ENCODE measurements at places on chromosomes 4 and X.
A peak's percentile ranks its signal among the peaks of the same experiment; 100 is the strongest.

DNA sequence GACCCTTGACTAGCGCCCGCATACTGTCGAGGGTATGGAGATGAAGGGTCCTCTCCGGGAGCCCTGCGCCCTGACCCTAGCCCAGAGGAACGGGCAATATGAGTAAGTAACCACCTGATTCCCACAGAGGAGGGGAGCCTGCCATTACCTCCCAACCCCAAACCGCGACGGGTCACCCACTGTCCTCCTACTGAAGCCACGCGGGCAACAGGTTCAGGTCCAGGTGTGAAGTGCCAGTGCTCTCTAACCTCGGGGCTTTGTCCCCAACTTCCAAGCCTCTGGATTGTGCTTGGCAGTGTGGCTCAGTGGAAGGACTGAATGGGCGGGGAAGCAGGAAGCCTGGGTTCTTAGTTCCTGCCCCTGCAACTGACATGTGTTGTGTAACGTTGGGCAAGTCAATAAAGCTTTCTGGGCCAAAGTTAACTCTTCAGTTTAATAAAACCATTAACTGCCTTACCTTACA, 694 bp downstream of the OCRL start:
- no peak for DNase-seq

DNA sequence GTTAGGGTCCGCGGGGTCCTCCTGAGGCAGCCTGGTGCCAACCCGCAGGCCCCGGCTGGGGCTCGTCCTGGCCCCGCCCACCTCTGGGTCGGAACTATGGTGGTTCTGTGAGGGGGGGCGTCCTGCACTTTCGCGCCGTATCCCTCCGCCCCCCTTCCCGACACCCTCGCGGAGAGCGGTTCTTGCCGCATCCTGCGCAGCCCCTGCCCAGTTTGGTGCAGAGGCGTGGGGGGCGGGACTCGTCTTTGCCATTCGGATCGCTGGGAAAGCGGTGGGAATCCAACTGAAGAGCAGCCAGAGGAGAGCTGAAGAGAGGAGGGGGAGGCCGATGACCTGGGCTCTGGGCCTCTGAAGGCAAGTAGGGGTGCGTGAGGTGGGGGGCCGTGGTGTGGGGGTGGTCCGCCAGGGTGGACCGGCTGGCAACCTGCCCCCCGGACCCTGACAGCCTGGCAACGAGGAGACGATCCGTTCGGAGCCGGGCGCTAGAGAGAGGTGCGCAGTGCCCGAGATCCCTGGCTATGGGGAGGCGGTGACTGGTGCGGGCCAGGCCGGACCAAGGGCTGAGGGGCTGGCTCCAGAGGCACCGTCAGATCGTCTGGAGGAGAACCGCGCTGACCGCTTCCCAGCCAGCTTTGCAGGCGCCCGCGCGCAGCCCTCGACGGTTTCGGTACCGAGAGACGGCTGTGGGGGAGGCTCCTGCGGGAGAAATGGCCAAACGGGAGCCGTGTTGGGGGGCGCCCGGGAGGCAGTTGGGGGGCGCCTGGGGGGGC, at the start of gene GPRASP1:
Gene GPRASP1, plus strand, starts transcription at position 242 of the 770 bp plus-strand sequence. CDS start 2,431 bp downstream, outside the sequence.
- peak; percentile 33 for DNase-seq

DNA sequence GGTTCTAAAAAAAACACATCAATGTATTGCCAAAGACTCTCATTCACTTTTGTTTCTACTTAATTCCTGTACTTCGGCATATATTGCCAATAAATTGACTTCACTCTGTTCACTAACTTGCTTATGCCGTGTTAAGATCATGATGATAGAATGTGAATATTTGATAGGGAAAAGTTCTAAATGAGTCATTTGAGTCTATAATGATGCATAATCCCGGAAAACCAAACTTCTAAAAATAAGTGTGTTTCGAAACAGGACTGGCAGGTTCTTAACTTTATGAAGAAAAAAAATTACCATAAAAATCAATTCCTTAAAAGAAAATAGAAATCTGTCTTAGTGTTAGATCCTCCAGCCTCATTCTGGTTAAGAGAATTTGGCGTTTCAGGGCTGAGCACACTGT, 387.5 kb upstream of the FTHL17 start:
- no peak for DNase-seq

DNA sequence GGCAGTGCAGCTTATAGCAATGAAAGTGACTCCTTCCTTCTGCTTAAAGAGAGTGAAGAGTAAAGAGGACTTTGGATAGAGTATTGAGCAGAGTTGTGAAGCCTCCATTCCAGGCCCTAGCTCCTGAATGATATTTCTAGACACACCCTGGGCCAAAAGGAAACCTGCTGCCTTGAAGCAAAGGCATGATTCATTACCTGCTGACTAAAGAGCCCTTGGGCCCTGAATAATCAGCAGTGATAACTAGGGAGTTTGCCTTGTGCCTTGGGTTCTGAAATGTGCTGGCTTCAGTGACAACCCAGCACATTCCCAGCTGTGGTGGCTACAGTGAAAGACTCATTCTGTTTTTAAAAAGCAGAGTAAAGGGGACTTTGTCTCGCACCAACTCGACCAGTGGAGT, 49.2 kb downstream of the STPG2 start:
- DNase-seq: no peak

- DNase-seq: no peak
Observed at GRCh38 chr4:140346136-140346535, 27.3 kb upstream of the SCOC start.

- no peak for DNase-seq
Observed at GRCh38 chr4:26542991-26543390, 40.9 kb upstream of the TBC1D19 start.

GRCh38 chr4:185634066-185634652, 98.9 kb upstream of the PDLIM3 start:
- DNase-seq: no peak

DNA sequence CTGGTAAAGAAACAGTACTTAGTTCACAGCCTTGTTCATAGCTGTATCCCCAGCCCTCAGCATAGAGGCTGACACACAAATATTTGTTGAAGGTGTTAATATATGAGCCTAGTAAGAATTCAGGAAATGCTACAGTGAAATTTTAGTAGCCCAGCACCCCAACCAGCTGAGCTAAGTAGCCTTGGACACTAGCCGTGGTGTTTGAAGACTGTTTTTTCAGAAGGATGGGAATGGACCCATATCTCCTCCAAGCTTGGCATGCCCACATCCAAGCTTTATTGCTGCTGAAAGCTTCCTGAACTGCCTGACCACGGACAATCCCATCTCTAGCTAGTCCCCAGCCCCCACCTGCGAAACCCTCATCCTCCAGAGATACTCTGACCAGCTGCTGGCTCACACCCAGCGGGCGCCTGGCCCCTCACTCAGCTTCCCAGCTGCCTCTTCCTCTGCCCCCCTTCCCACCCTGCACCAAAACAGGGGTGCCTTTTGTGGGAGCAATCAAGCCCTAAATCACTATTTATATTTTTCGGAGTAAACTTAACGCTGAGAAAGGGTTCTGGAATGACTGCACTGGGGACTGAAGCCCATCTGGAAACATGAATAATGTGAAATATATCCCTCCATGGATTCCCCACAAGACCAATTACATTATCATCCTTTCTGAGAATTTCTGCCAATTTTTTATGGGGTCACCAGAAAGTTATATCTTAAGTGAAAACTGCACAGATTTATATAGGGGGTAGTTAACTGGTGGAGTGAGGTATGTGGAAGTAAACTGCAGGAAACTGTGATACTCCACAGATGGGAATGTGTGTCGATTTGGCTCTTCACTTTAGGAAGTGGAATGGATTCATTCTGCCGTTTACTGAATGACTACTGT, 41.1 kb upstream of the CBR4 start:
- DNase-seq: no peak

- no peak for DNase-seq
Observed at GRCh38 chr4:93216646-93217045, 611.9 kb upstream of the ATOH1 start.

DNA sequence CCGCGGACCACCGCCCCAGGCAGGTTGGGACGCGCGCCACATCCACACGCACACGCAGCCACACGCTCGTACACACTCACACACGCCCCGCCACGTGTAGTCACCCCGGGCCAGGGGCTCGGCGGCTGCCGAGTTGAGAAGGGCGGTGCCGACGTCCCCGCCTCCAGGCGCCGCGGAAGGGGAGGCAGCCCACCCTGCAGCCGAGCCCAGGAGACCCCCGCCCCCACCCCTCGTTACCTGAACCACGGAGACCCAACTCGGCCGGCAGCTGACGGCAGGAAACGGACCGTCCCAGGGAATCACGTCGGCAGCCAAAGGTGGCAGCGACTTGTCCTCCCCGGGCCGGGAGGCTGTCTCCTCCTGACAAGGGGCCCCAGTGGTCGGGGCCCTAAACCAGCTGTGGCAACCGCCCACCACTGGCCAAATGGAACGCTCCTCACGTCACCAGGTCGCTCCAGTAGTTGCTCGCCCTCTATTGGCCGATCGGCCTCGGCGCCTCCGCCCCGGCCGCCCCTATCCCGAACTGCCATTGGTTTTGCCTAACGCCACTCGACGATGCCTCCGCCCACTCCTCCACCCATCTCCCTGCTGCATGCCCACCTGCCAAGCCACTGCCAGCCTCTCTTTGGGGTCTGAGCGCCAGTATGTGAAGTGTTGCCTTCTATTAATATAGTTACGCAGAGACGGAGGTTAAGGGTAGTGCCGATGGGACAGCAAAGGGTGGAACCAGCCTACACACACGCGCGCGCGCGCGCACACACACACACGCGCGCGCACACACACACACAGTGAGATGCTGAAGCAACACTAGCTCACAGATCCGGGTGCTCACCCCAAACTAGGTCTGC, at the start of gene ZDHHC9:
Gene ZDHHC9, minus strand, starts transcription at position 428 of the 848 bp plus-strand sequence. CDS start 1,941 bp downstream, outside the sequence.
- peak; percentile 85 for DNase-seq

DNA sequence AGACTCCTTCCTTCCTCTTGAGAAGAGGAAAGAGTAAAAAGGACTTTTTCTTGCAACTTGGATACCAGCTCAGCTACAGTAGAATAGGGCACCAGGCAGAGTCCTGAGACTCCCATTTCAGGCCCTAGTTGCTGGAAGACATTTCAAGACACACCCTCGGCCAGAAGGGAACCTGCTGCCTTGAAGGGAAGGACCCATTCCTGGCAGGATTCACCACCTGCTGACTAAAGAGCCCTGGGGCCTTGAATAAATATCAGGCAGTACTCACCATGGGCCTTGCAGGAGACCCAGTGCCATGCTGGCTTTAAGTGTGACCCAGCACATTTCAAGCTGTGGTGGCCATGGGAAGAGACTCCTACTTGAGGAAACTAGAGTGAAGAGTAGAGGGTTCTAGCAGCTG, 317.6 kb downstream of the DKK2 start:
- DNase-seq: no peak

DNA sequence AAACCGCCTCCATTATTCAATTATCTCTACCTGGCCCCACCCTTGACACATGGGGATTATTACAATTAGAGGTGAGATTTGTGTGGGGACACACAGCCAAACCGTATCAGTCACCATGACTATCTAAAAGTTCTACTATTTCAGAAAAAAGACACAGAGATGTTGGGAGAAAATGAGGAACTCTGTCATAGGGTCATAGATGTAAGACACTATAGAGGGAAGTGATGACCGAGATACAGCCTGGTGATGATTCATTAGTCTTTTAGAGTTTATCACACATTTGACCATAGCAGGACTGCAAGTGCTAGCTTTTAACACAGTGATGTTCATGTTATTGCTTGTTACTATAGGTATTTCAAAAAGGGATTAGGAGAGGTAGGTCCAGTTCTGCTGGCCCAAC, 357.0 kb upstream of the AADAT start:
- DNase-seq: no peak

- DNase-seq: peak; percentile 71
Observed at GRCh38 chr4:113278324-113278934, 229.0 kb downstream of the ANK2 start.

DNA sequence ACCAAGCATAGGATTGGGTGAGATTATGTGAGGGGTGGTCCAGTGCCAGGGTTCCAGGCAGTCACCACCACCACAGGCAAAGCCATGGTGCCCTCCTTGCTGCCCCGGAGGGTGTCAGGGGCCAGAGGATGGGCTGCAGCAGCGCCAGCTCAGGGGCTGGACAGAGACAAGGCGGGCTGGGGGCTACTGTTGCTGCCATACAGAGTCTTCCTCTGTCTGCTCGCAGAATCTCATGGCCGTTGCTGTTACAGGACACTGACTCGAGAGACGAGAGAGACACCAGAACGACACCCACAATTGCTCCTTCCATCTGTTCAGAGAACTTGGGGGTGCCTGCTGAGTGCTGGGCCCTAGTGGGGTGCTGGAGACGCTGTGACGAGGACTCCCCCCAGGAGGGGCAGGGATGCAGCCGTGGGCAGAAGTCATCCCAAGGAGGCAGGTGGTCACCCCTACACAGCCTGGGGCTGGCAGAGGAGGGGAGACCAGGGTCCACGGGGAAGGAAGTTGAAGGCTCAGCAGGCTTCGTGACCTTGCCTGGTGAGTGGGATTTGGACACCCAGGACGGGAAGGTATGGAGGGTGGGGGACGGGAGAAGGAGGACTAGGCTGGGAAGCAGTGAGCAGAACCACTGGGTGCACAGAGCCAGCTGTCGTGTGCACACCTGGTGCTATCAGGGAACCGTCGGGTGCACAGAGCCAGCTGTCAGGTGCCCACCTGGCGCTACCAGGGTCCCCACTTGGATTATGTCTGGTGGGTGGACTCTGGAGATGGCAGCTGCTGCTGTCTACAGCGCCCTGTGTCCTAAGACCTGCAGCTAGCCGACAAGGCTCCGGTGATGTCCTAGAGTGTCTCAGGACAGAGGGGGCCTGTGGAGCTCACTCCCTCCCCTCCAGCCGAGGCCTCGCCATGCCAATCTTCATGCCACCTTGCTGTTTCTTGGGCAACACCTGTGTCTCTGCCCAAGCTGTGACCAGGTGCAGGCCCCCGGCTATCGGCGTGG, 43.9 kb upstream of the HMX1 start:
- DNase-seq: no peak

GRCh38 chr4:128564081-128564630, 245.3 kb upstream of the JADE1 start:
- no peak for DNase-seq

- no peak for DNase-seq
Observed at GRCh38 chrX:118825227-118825626, 1.6 kb downstream of the ZCCHC12 start.

GRCh38 chrX:31500921-31501320, 429.1 kb upstream of the FTHL17 start:
- DNase-seq: no peak

GRCh38 chrX:9494771-9495170, 29.9 kb downstream of the TBL1X start:
- DNase-seq: no peak

- no peak for DNase-seq
Observed at GRCh38 chr4:173514641-173515217, 15.3 kb downstream of the HAND2 start.

- no peak for DNase-seq
Observed at GRCh38 chr4:183746305-183747229, 87.5 kb downstream of the TRAPPC11 start.

DNA sequence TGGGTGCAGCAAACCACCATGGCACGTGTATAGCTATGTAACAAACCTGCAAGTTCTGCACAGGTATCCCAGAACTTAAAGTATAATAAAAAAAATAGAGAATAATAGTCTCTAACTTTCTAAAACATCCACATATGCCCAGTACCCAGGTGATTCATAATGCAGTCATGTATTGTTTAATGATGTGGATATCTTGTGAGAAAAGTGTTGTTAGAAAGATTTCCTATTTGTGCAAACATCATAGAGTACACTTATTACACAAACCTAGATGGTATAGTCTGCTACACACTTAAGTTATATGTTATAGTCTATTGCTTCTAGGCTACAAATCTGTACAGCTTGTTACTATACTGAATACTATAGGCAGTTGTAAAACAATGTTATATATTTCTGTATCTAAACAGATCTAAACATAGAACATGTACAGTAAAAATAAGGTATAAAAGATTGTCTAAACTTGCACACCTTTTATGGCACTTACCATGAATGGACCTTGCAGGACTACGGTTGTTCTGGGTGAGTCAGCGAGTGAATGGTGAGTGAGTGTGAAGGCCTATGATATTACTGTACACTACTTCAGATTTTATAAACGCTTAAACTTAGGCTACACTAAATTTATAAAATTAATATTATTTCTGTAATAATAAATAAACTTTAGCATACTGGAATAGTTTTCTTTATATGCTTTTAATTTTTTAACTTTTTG, 232.2 kb upstream of the SLIT2 start:
- DNase-seq: no peak

All from activated CD4-positive, alpha-beta T cell treated with anti-CD3 and anti-CD28 coated beads, Interleukin-2, amount 50 U/mL, for 48 hours (primary cell).